Right lobe of liver (tissue), 6 donors: ENCODE measurements at places on chromosomes 5 and 9. TPM values are rescaled to one million over a fixed set of nuclear protein-coding genes. Genes with fewer than 3 reads are reported as not detected.

SMARCA2 gene
- 97.8 TPM for total RNA-seq

ZDHHC11B gene
- total RNA-seq, result 2.7 TPM

GTF2H2C gene
- 17.2 TPM for total RNA-seq

FOXD4L4 gene
- not detected for total RNA-seq

FOXD1 gene
- total RNA-seq, result not detected

F2RL2 gene
- 1.6 TPM for total RNA-seq

QRFP gene
- not detected for total RNA-seq

SLIT3 gene
- 0.53 TPM for total RNA-seq

TTC23L gene
- total RNA-seq, result not detected

FBLL1 gene
- total RNA-seq, result not detected

IL13 gene
- total RNA-seq, result 0.26 TPM

MORN5 gene
- not detected for total RNA-seq

- DNase-seq, result no peak
Measured at GRCh38 chr9:15144622-15145061, 162.4 kb downstream of the TTC39B start.

- peak; percentile 58 for DNase-seq
Measured at GRCh38 chr5:158174918-158175851, 316.2 kb upstream of the CLINT1 start.

- DNase-seq, result no peak
Measured at GRCh38 chr9:4137681-4138099, 162.2 kb downstream of the GLIS3 start.

DNA sequence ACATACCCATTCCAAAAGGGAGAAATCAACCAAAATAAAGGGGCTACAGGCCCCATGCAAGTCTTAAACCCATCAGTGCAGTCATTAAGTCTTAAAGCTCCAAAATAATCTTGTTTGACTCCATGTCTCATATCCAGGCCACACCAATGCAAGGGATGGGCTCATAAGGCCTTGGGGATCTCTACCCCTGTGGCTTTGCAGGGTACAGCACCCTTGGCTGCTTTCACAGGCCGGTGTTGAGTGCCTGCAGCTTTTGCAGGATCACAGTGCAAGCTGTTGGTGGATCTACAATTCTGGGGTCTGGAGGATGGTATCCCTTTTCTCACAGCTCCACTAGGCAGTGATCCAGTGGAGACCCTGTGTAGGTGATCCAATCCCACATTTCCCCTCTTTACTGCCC, 5.0 kb upstream of the SPINK14 start:
- DNase-seq, result no peak

GRCh38 chr5:170181902-170182301, 50.9 kb upstream of the C5orf58 start:
- no peak for DNase-seq

- DNase-seq, result peak; percentile 85
Measured at GRCh38 chr9:131590907-131591844, 45.9 kb downstream of the PRRT1B start.

- DNase-seq, result no peak
Measured at GRCh38 chr9:127966416-127967150, 14.2 kb downstream of the EEIG1 start.

DNA sequence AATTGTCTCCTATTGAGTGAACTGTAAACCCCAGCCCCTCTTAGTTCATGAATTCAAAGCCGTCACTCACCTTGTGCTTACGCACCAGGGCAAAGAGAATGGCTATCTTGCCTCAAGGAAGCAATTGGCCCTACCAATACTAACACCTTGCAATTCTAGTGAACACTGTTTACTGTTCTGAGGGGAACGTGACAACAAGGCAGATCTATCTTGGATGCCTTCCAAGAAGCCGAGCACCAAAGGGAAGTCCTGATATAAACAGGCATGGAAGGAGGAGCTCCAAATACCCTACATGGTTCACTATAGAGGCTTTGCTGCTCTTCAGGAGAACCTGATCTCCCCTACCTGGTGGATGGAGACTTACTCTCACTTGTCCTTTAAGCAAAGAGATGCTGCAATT, 1.7 kb upstream of the PLPPR1 start:
- no peak for DNase-seq

DNA sequence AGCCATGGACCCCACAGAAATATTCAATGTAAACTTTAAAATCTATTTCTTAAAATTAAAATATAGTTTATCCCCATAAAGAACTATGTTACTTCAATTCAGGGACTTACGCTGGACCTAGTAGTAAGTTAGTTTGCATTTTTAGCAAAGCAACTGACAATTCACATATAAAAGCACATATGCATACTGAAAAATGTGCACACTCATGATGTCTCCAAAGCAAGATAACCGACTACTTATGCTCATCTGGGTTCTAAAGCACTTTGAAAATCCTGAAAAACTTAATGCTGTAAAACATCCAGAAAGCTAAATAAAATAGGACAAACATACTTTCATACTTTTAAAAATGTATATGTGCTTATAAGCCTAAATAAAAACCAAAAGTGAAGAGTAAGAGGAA, 264.4 kb upstream of the GAS1 start:
- DNase-seq, result no peak

DNA sequence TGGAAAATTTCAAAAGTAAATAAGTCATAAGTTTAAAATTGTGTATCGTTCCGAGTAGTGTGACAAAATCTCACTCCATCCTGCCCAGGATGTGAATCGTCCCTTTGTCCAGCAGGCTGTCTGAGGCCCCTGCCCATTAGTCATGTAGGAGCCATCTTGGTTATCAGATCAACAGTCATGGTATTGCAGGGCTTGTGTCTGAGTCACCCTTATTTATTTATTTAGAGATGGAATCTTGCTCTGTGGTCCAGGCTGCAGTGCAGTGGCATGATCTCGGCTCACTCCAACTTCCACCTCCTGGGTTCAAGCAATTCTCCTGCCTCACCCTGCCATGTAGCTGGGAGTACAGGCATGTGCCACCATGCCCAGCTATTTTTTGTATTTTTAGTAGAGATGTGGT, 30.2 kb downstream of the ITGA2 start:
- DNase-seq, result no peak

- DNase-seq, result peak; percentile 37
Measured at GRCh38 chr9:100472788-100473275, at the start of gene TMEFF1. Gene TMEFF1 (plus strand): TSS chr9:100473149. CDS start chr9:100473545, 396 bp downstream.

GRCh38 chr9:136525841-136526499, 19.9 kb downstream of the NOTCH1 start:
- DNase-seq, result no peak

DNA sequence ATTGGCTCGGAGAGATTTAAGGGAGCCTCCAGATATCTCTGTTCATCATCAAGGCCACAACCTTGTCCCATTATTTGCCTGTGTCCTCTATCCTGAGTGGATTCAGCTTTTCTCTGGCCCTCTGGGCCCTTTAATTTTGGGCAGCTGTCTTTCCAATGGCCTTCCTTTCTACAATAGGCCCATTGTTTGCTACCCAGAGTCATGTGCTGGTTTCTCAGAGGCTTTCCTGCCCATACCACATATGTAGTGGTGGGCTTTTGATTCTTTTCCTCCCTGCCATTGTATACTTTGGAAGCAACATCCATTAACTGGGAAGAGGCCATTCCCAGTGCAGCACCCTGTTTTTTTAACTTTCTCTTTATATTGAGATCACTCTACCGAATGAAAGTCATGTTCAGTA, 233.9 kb upstream of the SGCD start:
- DNase-seq, result no peak

DNA sequence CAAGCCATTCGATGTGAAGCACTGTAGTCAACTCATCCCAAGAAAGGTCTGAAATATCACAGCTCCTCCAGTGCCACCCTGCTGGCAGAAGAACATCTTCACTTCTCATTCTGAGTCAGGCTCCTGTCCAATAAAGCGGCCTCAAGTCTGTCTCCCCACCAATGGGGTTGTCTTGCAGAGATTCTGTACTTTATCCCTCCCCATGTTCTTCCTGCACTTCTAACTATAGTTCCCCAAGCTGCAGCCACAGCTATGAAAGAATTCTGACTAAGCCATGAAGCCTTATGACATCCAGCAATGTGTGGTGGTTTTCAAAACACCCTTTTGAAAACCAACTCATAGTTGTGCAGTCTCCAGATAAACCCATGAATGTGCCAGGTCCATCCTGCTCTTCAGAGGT, 6.8 kb downstream of the MACROH2A1 start:
- DNase-seq, result no peak

- no peak for DNase-seq
Measured at GRCh38 chr5:91366551-91366950, 16.6 kb downstream of the ARRDC3 start.

- no peak for DNase-seq
Measured at GRCh38 chr9:113492343-113493202, 29.0 kb downstream of the RGS3 start.

DNA sequence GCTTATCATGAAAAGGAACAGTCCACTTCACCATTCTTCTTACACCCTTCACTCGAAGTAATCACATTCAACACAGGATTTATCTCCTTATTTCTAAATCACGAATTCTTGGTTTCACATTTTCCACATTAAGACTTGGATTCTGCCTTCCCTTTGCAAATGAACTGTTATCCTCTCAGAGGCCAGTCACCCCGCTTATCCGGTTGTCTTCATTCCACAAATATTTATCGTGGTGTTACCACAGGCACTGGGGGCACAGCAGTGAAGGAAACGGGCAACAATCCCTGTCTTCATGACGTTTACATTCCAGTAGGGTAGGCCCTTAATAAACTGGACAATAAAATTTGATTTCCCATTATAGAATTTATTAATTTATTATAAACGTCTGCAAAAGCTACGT, 284.2 kb downstream of the DENND1A start:
- DNase-seq, result no peak

DNA sequence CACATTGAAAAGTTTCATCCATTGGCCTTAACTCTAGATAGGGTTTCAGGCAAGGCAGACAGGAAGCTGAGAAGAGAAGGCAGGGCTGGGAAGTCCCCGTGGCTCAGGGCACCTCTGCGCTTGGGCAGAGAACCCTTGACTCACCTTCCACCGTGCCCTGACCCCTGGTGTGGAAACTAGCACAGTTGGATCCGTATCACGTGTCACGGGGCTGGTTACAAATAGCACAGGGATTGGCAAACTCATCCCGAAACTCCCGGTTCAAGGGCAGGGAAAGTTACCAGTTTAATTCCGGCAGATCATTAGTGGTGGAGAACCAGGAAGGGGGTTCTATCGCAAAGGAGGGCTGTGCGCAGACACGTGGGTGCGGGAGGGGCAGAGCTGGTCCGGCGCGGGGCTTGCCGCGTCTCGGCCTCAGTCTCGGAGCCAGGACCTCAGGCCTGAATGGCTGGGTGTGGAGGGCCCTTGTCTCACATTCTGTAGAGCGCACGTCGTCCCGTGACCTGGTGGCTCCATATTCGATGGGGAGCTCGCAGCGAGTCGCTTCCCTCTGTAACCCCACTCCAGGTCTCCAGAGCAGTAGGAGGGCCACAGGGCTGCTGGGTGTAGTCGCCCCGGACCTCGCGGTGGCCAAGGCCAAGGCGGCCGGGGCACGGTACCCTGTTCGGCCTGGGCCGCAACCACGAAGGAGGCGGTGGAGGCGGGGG, 771 bp upstream of the TMEM171 start:
- DNase-seq, result peak; percentile 94

DNA sequence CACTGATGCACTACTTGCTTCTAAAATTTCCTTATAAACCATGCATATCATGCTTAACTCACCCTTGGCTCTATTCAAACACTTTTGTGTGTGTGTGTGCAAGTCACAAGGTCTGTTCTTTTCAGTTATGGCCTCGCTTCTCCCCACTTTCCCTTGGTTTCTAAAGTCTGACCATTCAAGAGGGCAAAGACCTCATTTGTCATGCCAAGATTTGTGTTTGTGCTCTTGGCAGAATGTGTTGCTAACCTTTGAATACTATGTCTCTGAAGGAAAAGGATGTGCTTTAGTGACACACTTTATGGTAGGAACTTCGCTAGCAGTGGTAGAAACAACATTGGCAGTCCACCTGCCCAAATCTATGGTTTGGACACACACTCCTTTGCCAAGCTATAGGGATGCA, 50.4 kb downstream of the SNX18 start:
- no peak for DNase-seq

DNA sequence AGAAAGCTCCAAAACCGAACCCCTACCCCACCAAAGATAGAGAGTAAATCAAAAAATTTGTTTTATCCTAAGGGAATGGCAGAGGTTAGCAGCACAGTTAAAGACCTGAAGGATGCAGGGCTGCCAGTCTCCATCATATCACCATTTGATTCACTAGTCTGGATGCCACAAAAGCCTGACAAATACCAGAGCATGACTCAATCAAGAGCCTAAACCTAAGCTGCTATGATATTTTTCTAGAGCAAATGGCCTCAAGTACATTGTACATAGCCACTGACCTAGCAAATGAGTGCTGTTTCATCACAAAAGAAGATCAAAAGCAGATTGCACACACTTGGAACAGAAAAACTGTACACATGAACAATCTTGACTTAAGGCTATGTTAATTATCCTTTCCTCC, 48.0 kb downstream of the DPYSL3 start:
- DNase-seq, result no peak

DNA sequence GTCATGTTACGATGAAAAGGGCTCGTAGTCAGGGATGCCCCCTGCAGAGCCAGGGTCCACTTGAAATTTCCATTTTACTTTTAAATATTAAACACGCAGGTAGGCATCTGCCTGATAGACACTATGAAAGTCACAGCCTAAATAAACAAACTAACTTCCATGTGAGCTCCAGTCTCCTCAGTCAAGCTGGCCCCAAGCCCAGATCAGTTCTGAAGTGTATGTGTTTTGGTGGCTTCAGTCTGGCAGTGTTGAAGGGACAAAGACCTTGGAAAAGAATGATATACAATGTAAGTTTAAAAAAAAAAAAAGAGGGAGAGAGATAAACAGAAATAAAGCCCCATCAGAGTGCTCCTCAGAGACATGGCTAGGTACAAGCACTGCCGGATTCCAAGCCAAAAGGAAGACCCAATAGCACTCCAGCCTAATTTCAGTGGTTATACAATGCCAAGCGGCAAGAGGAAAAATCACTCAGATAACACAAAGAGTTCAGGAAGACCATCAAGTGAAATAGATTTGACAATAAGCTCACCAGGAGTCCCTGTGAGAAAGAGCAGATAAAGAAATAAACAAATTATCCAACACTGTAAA, 181.0 kb downstream of the BNC2 start:
- DNase-seq, result peak; percentile 40

DNA sequence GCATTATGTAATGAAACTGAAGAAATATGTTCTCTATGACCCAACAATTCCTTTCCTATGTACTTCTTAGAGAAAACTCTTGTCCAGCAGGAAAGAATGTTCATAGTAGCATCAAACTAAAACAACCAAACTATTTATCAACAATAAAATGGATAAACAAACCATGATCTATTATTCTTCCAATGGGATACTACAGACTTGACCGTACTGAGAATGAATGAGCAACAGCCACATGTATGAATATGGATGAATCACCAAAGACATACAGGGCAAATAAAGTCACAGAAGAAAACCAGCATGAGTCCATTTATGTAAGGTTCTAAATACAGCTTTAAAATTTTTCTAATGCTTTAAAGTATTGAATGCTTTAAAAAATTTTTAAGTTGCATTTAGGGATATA, 73.6 kb upstream of the SUSD1 start:
- DNase-seq, result no peak

DNA sequence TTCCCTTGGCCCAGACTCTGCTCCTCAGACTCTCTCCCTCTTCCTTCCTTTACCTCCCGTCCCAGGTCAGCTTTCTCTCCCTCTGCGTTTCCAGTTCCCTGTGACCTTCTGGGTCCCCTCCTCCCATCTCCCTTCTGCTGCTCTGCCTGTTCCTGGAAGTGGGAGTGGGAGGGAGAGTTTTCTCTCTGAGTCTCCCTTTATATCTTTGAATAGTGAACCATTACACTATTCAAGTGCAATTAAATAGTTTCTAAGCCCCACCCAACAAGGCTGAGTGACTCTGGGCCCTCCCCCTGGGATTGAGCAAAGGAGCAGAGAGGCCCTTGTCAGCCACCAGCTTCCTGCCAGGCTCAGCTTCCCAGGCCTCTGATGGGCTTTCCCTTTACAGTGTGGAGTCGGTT, 34.8 kb downstream of the THBS4 start:
- no peak for DNase-seq
